ENCODE measurements at places on chromosomes 1 and 21.

DNA sequence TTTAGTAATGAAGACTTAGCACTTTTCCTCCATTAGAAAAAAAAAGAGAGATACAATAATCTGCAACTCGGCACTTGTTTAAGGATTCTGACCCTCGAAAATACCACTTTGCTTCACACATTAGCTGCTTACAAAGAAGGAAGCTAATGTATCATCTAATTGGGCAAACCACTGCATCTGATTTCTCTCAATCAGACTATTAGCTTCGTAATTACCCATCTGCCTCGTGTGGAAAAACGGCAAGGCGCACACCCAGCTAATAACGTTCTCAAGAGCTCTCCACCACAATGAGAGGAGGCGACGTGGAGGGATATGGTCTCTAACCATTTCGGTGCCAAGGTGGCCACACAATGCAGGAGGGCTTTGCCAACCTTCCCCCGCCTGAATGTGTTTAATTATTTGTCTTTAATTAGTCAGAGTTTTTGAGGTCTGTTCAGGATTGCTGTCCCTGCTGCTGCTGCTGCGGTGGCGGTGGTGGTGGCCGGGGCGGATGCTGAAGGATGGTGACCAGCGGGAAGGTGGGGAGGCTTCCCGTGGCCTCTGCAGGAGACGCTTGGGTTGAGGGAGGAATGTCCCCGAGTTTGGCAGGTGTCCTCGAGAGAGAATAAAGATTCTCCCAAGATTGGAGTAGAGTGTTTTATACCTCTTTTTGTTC is 374.5 kb downstream of the RPS6KC1 start:
- DNase-seq: no peak

DNA sequence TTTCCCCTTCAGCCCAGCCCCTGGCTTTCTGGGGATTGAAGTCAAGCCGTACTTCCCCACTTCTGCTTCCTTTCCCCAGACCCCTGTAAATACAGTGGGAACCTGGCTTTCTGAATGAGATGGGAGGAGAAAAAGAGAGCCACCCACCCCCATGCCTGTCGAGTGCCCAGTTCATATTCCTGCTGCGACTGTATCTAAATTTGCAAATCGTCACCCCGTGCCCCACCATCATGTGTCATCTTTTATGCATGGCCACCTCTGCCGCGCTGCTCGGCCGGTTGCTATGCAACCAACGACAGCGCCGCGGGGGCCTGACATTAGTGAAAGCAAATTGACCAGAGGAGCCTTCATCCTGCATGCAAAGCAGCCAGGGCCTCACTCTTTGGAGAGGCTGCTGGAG is 143.0 kb downstream of the ELAVL4 start:
- DNase-seq: no peak

GRCh38 chr1:225508538-225509375 is 80.9 kb upstream of the LBR start:
- peak; percentile 52 for DNase-seq

DNA sequence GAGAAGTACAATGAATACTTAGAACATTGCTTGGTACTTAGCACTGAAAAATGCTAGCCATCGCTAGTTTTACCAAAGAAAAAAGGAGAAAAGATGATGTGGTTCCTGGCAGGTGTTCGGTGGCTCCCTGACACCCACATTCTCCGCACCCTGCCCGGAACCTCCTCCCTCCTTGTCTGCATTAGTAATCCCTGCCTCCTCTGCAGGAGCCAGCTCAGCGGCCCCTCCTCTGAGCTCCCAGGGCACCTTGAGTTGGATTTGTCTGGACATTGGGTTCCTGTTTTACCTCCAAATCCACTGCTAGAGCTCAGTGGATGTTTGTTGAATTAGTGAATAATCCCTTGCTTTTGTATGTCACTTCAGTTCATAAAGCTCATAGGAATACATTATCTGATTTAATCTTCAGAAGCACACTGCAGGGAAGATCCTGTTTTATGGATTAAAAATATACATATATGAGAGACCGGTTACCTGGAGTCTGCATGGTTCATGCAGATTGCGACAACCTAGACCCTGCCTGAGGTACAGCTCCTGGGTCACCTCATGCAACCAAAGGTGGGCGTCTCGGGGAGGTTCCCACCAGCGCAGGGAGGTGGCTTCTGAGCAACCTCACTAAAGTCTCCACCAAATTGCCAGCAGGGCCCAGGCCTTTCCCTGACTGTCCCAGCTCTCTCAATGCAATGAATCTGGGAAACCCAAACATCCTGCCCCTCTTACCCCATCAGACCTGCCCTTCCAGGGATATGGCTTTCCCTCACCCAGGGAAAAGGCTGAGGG is 24.2 kb downstream of the PCAT6 start:
- DNase-seq: no peak

DNA sequence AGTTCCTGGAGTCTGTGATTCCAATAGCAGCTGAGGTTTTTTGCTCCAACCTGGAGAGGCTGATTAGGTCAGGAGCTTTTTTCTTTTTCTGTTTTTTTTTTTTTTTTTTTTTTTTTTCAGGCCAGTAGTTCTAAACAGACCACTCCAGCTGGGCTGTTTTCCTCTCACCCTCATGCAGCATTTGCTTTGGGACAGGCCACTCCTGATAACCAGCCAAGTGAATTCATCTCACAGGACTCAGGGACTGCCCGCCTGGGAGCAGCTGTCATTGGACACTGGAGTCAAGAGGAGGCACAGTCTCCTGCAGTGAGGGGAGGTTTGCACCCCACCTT is 22.9 kb downstream of the PLXNA2 start:
- DNase-seq: no peak

DNA sequence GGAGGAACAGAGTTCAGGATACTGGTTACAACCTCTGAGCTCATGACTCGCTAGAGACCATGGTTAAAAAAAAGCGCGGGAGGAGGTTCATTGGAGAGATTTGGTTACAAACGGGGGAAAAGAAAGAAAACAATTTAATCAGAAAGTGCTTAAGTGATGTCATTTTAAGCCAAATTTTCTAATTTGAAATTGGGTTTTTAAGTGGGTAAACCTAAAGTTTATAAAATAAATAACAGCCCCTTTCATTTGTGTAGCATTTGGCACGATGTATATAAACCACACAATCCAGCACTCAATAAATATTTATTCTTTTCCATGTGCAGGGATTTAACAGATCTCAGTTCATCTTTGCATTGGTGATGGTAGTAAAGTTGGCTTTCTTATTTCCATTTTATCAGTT is 7.0 kb upstream of the DPT start:
- no peak for DNase-seq

GRCh38 chr1:203913073-203913521 is 51.7 kb downstream of the SNRPE start:
- no peak for DNase-seq

GRCh38 chr21:27173053-27173452 is 206.2 kb upstream of the ADAMTS5 start:
- DNase-seq: no peak

DNA sequence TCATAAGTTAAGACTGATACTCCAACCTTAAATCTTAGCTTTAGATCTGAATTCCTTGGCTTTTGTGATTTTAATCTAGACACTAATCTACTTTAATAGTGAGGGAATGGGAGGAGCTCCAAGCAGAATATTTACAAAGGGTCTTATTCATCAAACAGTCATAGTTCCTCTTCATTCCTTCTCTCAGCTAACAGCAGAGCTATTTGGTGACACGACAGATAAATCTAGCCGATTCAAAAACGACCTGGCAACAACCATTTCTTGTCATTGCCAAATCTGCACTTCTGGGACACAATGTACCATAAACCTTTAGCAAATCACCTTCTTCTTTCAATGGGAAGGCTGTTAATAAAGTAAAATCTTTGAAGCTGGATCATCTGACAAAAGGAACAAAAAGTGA is 52.8 kb upstream of the FOXD3 start:
- DNase-seq: no peak

- DNase-seq: no peak
These were observed 132.8 kb downstream of the TNFSF18 start for GRCh38 chr1:172917972-172918371.

- no peak for DNase-seq
These were observed 22.3 kb upstream of the COL18A1 start for GRCh38 chr21:45382697-45382997.

DNA sequence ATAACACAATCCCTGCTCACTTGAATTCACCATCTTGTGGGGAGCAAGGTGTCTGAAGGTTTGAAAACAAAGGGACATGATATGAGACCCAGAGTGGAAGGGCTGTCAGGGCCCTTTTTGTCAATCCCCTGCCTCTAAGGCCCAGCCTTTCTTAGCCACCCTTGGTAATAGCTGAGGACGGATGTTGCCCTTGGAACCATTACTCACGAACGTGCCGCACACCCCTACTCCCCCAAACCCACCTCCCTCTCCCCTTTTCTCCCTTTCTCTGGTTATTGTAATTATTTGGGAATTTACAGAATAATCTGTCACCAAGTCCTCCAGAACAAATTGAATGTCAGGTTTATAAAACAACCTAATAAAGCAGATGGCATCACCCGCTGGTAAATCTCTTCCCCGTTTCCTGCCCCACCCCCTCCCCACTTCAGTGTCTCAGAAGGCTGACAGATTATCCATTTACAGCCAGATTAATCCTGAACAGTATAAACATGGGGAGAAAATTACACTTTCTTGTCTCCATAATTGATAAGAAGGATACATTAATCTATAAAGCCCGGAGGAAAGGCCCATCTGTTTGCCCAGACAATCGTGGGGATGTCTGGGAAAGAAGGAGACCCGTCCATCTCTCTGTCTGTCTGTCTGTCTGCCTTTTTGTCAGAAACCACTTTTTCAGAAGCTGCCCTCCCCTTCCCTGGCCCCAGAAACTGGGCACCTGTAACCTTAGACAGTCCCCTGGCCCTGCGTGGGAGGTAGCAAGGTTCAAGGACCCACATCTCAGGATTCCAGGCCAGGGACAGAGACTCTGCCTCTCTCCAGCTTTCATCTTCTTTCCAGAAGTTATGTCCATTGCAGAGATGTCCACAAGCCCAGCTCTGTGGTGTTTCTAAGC is 60.6 kb upstream of the CD34 start:
- DNase-seq: no peak

DNA sequence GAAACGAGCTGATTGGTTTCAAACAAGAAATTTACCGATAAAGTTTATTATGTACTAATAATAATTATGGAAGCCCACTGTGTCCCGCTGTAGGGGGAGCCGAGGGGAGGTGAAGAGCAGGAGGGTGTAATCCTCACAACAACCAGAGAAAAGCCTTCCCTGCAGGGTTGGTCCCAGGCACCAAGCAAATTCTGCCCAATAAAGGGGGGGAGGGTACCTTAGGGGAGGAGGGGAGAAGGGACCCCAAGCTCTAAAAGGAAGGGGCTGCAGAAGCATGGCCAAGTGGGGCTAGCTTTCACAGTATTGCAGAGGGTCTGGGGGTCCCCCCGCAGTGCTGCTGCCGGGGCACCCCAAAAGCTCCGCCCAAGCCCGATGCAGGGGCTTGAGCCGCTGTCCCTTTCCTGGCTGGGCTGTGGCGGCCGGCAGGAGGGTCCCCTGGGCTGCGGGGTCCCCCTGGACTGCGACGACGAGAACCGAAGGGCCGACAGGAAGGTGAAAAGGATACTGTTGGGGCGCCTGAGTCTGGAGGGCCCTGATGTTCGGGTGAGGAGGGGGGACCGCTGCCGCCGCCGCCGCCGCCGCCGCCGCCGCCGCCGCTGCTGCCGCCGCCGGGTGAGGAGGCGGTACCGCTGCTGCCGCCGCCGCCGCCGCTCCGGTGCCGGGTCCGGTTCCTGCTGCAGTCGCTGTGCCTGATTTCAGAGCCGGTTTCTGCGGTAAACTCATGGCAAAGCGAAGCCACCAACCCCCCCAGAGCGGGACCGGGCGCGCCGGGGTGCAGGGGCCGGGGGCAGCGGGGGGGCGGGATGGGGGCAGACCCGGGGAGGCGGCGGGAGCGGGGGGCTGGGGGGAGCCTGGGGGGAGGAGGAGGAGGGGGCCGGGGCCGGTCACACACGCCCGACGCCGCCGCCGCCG is 771 bp downstream of the EIF4G3 start:
- no peak for DNase-seq

DNA sequence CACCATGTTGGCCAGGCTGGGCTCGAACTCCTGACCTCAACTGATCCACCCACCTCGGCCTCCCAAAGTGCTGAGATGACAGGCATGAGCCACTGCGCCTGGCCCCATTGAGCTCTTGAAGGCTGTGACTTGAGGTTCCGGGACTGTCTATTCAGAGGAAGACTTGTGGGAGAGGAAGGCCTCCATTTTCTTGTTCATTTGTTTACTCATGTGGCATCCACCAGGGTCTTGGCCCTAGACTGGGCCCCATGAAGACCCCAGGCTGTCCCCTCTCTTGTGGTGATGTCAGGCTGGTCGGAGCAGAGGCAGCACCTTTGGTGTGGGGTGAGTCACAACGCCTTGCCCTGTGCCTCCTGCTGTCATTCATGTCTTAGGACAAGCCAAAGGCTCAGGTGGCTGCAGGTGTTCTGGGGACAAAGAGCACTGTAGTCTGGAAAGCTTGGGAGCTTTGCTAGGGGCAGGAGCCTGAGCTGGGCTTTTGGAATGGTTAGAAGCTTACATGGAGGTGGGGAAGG is 224.6 kb upstream of the C1orf174 start:
- DNase-seq: no peak

DNA sequence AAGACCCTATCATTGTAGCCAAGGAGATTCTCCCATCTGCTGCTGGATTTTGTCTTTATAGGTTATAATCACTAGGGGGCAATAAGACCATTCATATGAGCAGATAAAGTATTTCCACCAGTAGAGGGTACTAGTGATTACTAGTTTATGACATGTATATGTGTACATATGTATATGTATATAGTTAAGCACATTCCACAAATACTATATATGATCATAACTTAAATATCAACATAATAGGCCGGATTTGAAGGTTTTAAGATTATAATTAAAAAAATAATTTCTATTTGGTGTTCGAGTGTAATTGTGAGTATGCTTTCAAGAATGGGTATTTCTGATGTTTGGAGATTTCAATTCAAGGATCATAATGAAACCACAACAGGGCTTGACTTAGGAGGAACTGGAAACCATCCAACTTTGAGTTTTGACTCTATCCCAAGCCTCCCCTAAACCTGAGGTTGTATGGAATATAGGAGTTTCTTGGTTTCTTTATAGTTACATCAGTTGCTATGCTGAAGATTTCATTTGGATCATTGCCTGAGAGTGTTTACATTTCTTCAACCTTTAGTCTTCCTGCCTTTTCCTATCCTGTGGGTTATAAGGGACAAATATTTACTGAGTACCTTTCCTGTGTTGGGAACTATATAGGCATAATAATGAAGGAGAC is 16.9 kb downstream of the TCEANC2 start:
- DNase-seq: no peak

GRCh38 chr21:21200103-21200938 is 202.1 kb downstream of the NCAM2 start:
- DNase-seq: no peak

GRCh38 chr1:196034080-196034706 is 574.0 kb downstream of the KCNT2 start:
- peak; percentile 56 for DNase-seq

- no peak for DNase-seq
These were observed 62.1 kb downstream of the ARID4B start for GRCh38 chr1:235265900-235266299.

Measured in iPS DF 19.7 (cell line).